Activated T-helper 1 cell treated with anti-CD3 and anti-CD28 coated beads, Interleukin-12 subunit alpha, Interleukin-12 subunit beta, Interleukin-2, Interleukin-4 antibody, amounts not matched to agents 30 ng/mL and 10 ng/mL and 1 ng/mL, durations not matched to agents 14 hours and 24 hours and 36 hours (primary cell): ENCODE measurements at places on chromosomes 1 and 21. TPM values are rescaled to one million over a fixed set of nuclear protein-coding genes. Genes with fewer than 3 reads are reported as not detected.

IL22RA1 gene
- total RNA-seq, result not detected in 2 replicates

GRCh38 chr1:234610666-234611224, 767 bp upstream of the IRF2BP2 start:
- no peaks in the 10 kb centered on the region for H3K27me3 ChIP-seq
- peak overlapping the region; percentile 99 for H3K27ac ChIP-seq
- H3K36me3 ChIP-seq, result peaks cover 29% of the 10 kb centered on the region

ABCG1 gene
- 9.3 and 10.2 TPM in 2 replicates for total RNA-seq

GRCh38 chr1:92475029-92475428, 11.7 kb downstream of the GFI1 start:
- DNase-seq, result no peak
- H3K36me3 ChIP-seq, result peaks cover 80% of the 10 kb centered on the region
- H3K4me3 ChIP-seq, result peak overlapping the region; percentile 71
- peak overlapping the region; percentile 78 for H3K27ac ChIP-seq

SLC2A5 gene
- total RNA-seq, result 0.05 TPM in 1 of 2 replicates, not detected in the other

TMEM200B gene
- total RNA-seq, result 0.47 and 0.56 TPM in 2 replicates

DNA sequence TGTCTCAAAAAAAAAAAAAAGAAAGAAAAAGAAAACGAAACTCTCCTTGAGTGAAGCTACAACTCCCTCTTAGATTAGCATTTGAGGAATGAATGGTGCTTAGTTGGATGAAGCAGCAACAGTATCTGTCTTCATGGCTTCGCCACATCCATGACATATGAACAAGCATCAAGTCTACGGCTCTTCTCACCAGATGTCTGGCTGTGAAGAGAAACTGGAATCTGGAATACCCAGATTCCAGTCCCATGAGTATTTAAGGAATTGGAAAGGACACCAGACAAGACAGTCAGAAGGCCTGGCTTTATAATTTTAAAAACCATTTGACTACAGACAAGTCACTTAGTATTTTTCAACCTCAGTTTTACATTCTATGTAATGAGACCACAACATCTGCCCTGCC, 38.0 kb upstream of the TADA1 start:
- no peak overlapping the region for H3K27ac ChIP-seq
- peaks cover 14% of the 10 kb centered on the region for H3K27me3 ChIP-seq
- H3K36me3 ChIP-seq, result peaks cover 10% of the 10 kb centered on the region
- peaks cover 14% of the 10 kb centered on the region for H3K4me1 ChIP-seq
- H3K4me3 ChIP-seq, result no peak overlapping the region
